CD4-positive, CD25-positive, alpha-beta regulatory T cell (primary cell): ENCODE measurements at places on chromosomes 6 and 20. TPM values are rescaled to one million over a fixed set of nuclear protein-coding genes. Genes with fewer than 3 reads are reported as not detected.

GRCh38 chr6:355373-356208 lies 36.0 kb upstream of the IRF4 start:
- H3K27ac ChIP-seq = no peak overlapping the region
- H3K4me3 ChIP-seq = no peak overlapping the region
- no peak for DNase-seq
- H3K27me3 ChIP-seq = no peaks in the 10 kb centered on the region

- no peak overlapping the region for H3K27ac ChIP-seq
- no peaks in the 10 kb centered on the region for H3K36me3 ChIP-seq
- H3K27me3 ChIP-seq = no peaks in the 10 kb centered on the region
- no peaks in the 10 kb centered on the region for H3K4me1 ChIP-seq
Measured at GRCh38 chr20:48578397-48579098, 249.3 kb downstream of the PREX1 start.

- no peak for DNase-seq
- no peaks in the 10 kb centered on the region for H3K27me3 ChIP-seq
- no peaks in the 10 kb centered on the region for H3K36me3 ChIP-seq
Measured at GRCh38 chr6:22596011-22596410, 26.6 kb downstream of the HDGFL1 start.

The HLA-DPB1 gene
- polyA plus RNA-seq = 194 TPM

The UBD gene
- not detected for polyA plus RNA-seq

GRCh38 chr20:57619051-57619831 lies 985 bp downstream of the ZBP1 start:
- H3K27me3 ChIP-seq = no peaks in the 10 kb centered on the region
- peak overlapping the region; percentile 91 for H3K27ac ChIP-seq
- peaks cover 68% of the 10 kb centered on the region for H3K4me1 ChIP-seq
- peaks cover 20% of the 10 kb centered on the region for H3K36me3 ChIP-seq
- peak; percentile 85 for DNase-seq

The RNF5 gene
- 135 TPM for polyA plus RNA-seq

The HSPA1L gene
- polyA plus RNA-seq = 3.8 TPM

The AKAP12 gene
- not detected for polyA plus RNA-seq

GRCh38 chr6:158564243-158565121 lies 4.6 kb downstream of the TMEM181 start:
- no peak overlapping the region for H3K27ac ChIP-seq
- H3K27me3 ChIP-seq = no peaks in the 10 kb centered on the region
- H3K4me3 ChIP-seq = no peak overlapping the region
- peak; percentile 19 for DNase-seq
- H3K36me3 ChIP-seq = no peaks in the 10 kb centered on the region

GRCh38 chr20:40945754-40946450 lies 82.7 kb upstream of the TOP1 start:
- DNase-seq = no peak
- H3K4me1 ChIP-seq = no peaks in the 10 kb centered on the region
- H3K27ac ChIP-seq = no peak overlapping the region

DNA sequence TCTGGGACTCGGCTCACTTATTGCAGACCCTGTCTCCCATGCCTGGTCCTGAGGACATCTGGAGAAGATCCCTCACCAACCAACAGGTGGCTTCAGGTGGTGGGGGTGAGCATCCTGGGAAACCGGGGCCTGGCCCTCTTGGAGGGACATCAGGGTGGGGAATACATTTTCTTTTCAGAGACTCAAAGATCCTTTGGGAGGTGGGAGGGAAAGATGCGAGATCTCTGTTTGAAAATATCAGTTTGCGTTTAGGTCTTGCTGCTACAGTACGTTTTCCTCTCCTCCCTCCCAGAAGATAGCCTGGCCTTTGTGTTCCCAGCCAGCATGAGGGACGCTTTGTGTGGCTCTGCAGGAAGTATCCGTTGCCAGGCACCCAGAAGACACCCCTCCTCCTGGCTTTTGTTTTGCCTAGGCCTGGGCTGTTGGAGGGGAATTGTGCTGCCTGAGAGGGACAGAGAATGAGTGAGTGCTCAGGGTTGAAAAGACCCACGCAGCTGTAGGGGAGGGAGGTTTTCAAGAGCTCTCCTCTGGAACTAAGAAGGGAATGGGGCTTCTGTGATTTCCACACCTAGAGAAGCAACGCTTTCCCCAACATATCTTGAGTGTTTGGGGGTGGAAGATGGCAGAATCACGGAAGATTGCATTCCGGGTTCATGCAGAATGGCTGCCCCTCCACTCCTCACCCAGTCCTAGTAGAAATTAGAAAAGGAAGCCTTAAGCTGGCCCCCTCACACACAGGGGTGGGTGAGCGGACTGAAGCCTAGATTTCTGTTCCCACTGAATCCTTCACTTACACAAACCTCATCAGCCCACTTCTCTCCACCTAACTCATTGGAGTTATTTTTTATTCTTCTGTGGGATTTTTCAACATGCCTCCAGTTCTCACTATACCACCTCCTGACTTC lies 22.0 kb upstream of the SLC2A12 start:
- H3K4me1 ChIP-seq = no peaks in the 10 kb centered on the region

DNA sequence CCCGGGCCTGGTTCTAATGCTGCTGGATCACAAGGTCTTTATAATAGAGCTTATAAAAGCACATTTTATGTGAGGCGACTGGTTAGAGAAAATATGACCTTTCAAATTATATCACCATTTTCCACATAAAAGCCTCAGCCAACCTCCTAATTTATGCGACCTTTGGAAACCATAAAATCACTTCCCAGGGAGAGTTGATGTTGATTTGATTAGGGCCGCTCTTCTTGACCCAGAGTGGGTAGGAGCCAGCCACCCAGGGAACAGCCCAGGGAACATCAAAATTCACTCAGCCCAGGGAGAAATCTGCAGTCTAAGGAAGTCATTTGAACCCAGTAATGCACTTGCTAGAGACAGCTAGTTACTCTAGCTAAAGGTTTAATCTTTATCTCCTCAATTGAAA lies 79.8 kb upstream of the TENT5A start:
- no peaks in the 10 kb centered on the region for H3K27me3 ChIP-seq
- DNase-seq = no peak
- H3K4me1 ChIP-seq = no peaks in the 10 kb centered on the region

- no peaks in the 10 kb centered on the region for H3K27me3 ChIP-seq
- no peak for DNase-seq
- H3K4me1 ChIP-seq = no peaks in the 10 kb centered on the region
- no peaks in the 10 kb centered on the region for H3K36me3 ChIP-seq
Measured at GRCh38 chr6:69111301-69111700, 476.2 kb downstream of the ADGRB3 start.

- no peaks in the 10 kb centered on the region for H3K4me1 ChIP-seq
- H3K27ac ChIP-seq = no peak overlapping the region
- H3K27me3 ChIP-seq = peaks cover 31% of the 10 kb centered on the region
Measured at GRCh38 chr6:28474441-28475219, 31.3 kb upstream of the ZSCAN23 start.

GRCh38 chr6:138063726-138064125 lies 43.5 kb downstream of the PERP start:
- H3K4me1 ChIP-seq = no peaks in the 10 kb centered on the region
- no peaks in the 10 kb centered on the region for H3K36me3 ChIP-seq
- H3K4me3 ChIP-seq = no peak overlapping the region
- no peak for DNase-seq
- H3K27ac ChIP-seq = no peak overlapping the region

GRCh38 chr6:139685009-139685408 lies 310.6 kb upstream of the CITED2 start:
- H3K4me3 ChIP-seq = no peak overlapping the region
- no peaks in the 10 kb centered on the region for H3K4me1 ChIP-seq
- DNase-seq = no peak
- no peaks in the 10 kb centered on the region for H3K36me3 ChIP-seq

The IGF2R gene
- 13.4 TPM for polyA plus RNA-seq

GRCh38 chr6:73471686-73472290 lies 10.3 kb downstream of the MTO1 start:
- peak overlapping the region; percentile 61 for H3K27ac ChIP-seq
- no peak for DNase-seq
- peak overlapping the region; percentile 70 for H3K4me3 ChIP-seq
- H3K27me3 ChIP-seq = no peaks in the 10 kb centered on the region

GRCh38 chr6:15340775-15341174 lies 94.9 kb downstream of the JARID2 start:
- DNase-seq = peak; percentile 40
- no peaks in the 10 kb centered on the region for H3K27me3 ChIP-seq
- H3K4me1 ChIP-seq = peaks cover 19% of the 10 kb centered on the region
- peak overlapping the region; percentile 75 for H3K4me3 ChIP-seq
- peak overlapping the region; percentile 52 for H3K27ac ChIP-seq
- no peaks in the 10 kb centered on the region for H3K36me3 ChIP-seq

The FBXO5 gene
- polyA plus RNA-seq = 9.2 TPM

The SOBP gene
- 0.13 TPM for polyA plus RNA-seq

- DNase-seq = no peak
- H3K4me3 ChIP-seq = no peak overlapping the region
- H3K27ac ChIP-seq = no peak overlapping the region
- peaks cover 4% of the 10 kb centered on the region for H3K27me3 ChIP-seq
- no peaks in the 10 kb centered on the region for H3K4me1 ChIP-seq
Measured at GRCh38 chr20:23484081-23484480, 6.8 kb upstream of the CST8 start.

The HRH3 gene
- polyA plus RNA-seq = not detected

The HLA-DQB1 gene
- polyA plus RNA-seq = 57.9 TPM

DNA sequence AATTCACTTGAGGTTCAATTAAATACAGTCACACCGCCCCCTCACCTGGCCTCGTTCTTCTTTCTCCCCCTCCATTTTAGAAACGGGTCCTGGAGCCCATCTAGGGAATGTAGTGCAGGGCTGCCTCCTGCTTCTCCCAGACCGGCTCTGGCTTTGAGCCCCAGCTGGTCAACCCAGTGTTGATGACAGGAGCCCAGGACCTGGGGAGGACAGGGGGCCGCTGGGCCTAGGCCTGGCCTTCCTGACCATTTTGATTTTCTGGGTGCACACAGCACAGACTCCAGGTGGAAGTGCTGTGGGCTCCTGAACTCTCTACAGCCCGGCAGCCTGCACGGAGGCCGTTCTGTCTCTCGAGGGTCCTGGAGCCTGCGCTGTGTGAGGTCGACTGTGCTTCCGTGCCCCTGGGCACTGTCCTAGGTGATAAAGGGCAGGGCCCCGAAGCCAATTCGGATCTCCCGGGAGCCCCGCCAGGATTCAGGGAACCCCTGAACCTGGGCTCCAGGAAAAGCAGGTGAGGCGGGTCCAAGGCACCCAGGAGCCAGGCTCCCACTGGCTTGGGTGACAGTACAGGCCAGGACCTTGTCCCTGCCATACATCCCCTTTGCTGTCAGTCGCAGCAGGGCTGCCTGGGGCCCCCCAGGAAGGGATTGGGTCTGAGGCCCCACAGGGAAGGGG lies 23.3 kb downstream of the NPEPL1 start:
- H3K27ac ChIP-seq = no peak overlapping the region
- no peak overlapping the region for H3K4me3 ChIP-seq
- H3K27me3 ChIP-seq = no peaks in the 10 kb centered on the region
